ENCODE measurements at places on chromosomes 7 and 10.

GRCh38 chr10:36670621-36671402, 454.6 kb upstream of the ANKRD30A start:
- DNase-seq, result no peak

DNA sequence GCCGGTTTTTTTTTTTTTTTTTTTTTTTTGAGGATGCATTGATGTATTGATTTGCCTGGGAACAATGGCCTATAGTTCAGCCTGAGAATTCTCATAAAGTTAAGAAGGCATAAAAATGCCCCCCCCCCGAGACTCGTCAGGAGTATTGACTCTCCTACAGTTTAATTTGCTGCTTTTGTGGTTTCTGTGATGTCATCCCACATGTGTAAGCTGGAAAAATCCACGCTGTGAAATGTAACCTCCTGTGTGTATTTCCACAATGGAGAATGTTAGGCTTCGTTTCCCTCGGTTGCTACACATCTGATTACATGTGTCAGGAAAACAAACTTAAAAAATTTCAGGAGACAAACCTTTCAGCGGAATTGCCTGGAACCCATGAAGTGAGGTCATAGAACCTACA, 117.9 kb downstream of the FANK1 start:
- DNase-seq, result no peak

- no peak for DNase-seq
These were observed 108.9 kb downstream of the SAMD9 start for GRCh38 chr7:93008833-93009232.

DNA sequence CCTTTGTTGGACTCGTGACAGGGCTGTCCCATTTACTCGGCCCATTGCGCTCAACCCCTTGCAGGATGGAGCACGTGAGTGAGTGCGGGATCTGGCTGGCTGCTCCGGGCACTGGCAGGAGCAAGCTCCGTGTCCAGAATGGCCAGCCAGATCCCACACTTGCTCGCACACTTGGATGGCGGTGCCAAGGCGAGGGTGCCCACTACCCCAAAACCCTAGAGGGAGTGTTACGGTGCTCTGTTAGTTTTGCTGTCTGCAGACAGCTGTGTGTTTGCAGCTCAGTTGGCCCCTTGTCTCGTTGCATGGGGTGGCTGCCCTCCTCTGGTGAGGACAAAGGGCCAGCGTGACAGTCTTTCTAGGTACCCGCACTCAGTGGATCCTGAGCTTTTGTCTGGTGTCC, 34.2 kb downstream of the ZNF487 start:
- DNase-seq, result no peak

- DNase-seq, result no peak
These were observed 94.3 kb downstream of the DLG5 start for GRCh38 chr10:77832238-77832637.

All from T-helper 2 cell (primary cell).